ENCODE measurements at places on chromosomes 2 and 18. TPM values are rescaled to one million over a fixed set of nuclear protein-coding genes. Genes with fewer than 3 reads are reported as not detected.

SALL3 gene
- total RNA-seq = not detected

- no peak for DNase-seq
Measured at GRCh38 chr2:241567776-241568175, 9.2 kb downstream of the BOK start.

DNA sequence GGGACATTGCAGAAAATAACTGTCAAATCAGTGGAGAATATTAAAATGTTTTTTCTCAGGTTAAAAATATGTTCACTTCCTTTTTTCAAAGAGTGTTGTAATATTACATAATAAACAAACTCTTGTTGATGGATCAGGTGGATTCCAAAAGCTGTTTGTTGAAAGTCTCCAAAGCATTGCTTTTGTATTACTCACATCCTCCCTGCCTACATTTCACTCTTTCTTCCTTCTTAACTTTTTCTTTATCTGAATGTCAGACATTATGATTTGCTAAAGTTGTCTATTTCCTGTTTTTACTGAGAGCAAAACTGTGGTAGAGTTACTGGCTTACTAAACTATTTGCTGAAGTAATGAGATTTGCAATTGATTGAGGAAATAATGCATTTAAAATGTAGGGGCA is 92.1 kb downstream of the CDH19 start:
- no peak for DNase-seq

GRCh38 chr2:27954221-27954673 is 63.7 kb downstream of the BABAM2 start:
- no peak for DNase-seq

RFTN2 gene
- total RNA-seq = 0.59 TPM

GRCh38 chr2:138572318-138572717 is 70.7 kb downstream of the SPOPL start:
- no peak for DNase-seq

DNER gene
- 0.07 TPM for total RNA-seq

- no peak for DNase-seq
Measured at GRCh38 chr2:63530704-63531279, 57.5 kb downstream of the WDPCP start.

Measured in HFFc6 (cell line).